Fibroblast of mammary gland (primary cell): ENCODE measurements at places on chromosomes 2 and 18.

- no peak for DNase-seq
Observed at GRCh38 chr18:57826252-57826651, 23.1 kb upstream of the ATP8B1 start.

GRCh38 chr18:902229-902628, 2.4 kb upstream of the ADCYAP1 start:
- peak; percentile 20 for DNase-seq

DNA sequence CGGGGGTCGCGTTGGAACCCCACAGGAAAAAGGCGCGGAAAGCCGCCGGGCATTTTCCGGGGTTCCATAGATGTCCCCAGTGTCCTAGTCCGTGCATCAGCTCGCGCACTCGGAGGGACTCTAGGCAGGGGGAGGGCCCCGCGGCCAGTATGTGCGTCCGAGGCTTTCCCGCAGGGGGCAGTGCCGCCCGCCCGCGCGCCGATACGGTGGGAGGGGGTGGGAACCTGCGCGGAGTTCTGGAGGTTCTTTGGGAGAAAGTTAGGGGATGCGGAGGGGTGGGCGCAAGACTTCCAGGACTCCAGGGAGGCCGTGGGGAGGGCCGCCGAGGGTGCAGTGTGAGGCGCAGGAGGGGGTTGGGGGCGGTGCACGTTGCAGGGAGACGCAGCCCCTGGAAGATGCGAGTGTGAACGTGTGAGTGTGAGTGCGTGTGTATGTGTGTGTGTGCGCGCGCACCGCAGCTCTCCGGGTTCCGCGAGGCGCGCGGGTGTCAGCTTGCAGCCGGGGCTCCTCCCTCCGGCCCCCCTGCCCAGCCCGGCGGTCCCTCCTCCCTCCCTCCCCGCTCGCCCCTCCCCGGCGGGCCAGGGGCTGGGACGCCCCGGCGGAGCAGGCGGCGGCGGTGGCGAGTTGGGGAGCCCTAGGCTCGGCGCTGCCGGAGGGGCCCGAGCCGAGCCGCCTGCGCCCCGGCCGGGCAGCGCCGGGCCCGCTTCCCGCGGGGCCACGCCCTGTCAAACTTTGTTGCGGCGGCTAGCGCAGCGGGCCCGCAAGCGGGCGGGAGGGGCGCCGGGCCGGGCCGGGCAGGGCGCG, at the start of gene TCF7L1:
TSS of gene TCF7L1 (plus strand) at position 559 of the 804 bp plus-strand sequence. CDS start 293 bp downstream, outside the sequence.
- DNase-seq, result peak; percentile 65

DNA sequence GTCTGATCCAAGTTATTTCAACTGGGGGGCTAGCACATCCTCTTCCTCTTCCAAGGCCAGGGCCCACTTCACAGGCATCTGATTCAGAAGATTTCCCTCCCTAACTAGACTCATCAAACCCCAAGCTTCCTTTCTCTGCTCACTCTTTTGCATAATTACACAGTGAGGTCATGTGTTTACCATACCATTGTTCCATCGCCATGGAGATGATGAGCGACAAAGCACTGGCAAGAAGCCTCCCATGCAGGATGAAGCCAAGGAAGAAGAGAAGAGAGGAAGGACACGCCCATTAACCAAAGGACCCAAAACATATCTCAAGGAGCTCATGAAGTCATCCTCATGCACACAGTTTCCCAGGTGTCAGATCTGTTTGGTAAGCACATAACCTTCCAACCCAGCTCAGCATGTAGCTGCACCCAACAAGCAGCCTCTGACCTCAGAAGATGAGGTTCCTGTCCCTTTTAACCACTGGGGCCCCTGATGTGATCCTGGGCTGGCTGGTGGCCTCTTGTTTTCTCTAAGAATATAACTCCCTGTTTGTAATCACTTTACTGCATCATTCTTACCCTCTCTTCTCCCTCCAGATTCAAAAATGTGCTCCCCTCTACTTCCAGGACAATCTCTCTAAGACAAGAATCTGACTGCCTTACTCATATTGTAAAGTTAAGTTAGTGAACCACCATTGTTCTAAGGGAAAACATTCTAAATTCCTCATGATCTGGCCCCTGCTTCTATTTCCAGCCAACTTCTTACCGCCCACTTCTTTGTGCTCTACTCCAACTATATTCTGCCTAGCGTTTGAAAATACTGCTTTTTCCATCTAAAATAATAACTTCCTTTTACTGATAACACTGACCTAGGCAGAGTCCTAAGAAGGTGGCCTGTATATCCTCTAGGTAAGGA, 190.1 kb downstream of the TTC32 start:
- peak; percentile 98 for DNase-seq

GRCh38 chr2:9238591-9239326, 32.1 kb downstream of the ASAP2 start:
- no peak for DNase-seq

GRCh38 chr2:157935378-157935906, 59.3 kb upstream of the ACVR1 start:
- DNase-seq, result no peak

DNA sequence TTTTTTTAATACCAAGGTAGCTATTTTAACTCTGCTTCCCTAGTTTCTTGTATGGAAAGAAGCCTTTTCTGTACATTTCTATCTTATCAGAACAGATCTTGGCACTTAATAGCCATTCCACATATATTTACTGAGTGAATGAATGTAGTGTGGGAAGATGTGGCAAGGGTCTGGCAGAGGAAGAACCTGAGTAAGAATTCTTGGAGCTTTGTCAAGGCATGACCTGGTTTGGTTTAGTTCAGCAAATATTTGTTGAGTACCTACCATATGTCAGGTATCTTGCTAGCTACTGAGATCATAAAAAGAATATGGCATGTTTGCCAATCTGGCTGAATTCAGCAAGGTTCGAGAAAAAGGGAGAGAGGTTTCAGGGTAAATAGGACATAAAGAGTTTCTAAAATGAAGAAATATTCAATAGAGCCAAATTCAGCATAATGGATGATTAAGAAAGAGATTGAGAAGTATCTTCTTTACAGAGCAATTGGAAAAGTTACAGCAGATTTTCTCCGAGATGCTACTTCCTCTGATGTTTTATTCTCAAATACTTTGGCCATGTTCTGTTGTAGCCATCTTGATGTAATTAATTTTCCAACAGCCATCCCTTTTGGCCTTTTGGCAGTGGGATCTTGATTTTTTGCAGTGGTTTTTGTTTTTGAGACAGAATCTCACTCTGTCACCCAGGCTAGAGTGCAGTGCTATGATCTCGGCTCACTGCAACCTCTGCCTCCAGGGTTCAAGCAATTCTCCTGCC, 21.7 kb upstream of the MEP1B start:
- DNase-seq, result no peak

- DNase-seq, result peak; percentile 86
Observed at GRCh38 chr2:231612109-231612455, 19.4 kb downstream of the TEX44 start.

GRCh38 chr2:113390124-113390849, 47.2 kb upstream of the ZNG1B start:
- DNase-seq, result peak; percentile 78

- DNase-seq, result peak; percentile 40
Observed at GRCh38 chr2:84302513-84303412, 156.3 kb downstream of the SUCLG1 start.

DNA sequence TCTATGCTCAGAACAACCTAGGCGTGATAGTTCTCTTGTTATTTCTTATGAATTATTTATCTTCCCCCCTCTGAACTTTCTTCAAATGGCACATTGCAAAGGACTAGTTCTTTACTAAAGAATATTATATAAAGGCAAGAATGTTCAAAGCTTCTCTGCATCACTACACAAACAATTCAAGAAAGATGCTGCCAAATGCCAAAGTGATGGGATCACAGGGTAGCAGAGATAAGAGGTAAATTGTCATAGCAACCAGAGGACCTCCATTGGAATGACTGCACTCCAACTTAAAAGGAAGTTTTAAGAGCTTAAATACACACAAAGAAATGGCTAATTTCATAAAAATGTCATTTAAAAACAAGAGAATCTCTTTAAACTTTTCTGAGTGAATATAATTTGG, 72.8 kb downstream of the AQP4 start:
- DNase-seq, result no peak

DNA sequence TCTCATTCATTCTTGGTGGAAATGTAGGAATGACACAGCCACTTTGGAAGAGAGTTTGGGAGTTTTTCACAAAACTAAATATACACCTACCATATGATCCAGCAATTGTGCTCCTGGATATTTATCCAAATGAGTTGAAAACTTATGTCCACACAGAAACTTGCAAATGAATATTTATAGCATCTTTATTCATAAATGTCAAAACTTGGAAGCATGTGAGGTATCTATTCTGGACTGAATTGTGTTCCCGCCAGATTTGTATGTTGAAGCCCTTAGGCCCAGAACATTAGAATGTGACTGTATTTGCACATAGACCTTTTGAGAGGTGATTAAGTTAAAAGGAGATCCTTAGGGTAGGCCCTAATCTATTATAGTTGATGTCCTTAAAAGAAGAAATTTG, 409.4 kb upstream of the SYT4 start:
- DNase-seq, result no peak

GRCh38 chr2:101524806-101525430, 50.0 kb upstream of the RFX8 start:
- DNase-seq, result no peak

- DNase-seq, result no peak
Observed at GRCh38 chr2:101782427-101782792, 84.9 kb downstream of the MAP4K4 start.

- no peak for DNase-seq
Observed at GRCh38 chr2:62036761-62037250, 131.3 kb downstream of the COMMD1 start.

- no peak for DNase-seq
Observed at GRCh38 chr2:197877038-197877437, 72.6 kb downstream of the PLCL1 start.

GRCh38 chr2:134238371-134238770, 15.5 kb upstream of the MGAT5 start:
- DNase-seq, result peak; percentile 46

DNA sequence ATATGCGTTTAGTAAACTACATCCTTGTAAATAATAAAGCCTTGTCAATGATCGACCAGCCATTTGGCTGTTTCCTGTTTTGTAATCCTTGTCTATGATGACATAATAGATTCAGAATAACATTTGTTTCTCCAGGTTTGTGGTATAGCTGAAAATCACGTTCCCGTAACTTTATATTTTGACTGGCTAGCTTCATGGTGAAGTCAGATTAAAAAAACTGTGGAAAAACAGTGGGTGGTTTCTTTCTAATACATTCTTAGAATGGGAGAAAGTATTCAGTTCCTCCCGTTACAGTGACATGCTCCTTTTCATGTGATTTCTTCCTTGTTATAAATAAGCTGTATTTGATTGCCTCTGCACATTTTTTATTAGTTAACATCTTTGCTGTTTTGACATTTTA, 366.9 kb downstream of the NYAP2 start:
- peak; percentile 26 for DNase-seq

DNA sequence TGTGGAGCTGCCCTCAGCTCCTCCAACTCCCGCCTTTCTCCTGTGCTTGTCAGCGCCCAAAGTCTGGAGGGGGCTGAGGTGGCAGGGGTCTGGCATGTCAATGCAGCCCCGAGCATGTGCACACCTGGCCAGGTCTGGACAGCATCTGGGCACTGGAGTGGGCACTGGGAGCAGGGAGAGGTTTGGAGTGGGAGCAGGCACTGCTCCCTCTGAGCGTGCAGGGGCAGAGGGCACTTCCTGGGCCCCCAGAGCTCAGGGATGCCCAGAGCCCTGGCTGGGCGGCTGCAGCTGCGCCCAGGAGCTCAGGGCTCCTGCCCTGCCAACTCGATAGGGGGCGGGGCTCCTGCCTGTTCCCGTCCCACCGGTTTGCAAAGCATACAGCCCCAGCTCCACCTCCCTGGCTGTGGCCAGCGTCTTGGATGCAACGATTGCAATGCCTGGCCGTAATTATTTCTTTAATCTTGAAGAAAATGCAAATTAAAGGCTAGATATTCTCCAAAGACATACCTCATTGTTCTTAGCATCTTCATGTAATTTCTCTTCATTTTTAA, 57.4 kb upstream of the LDAH start:
- no peak for DNase-seq

- no peak for DNase-seq
Observed at GRCh38 chr18:33577685-33578517, at the start of gene ASXL3. Gene ASXL3, plus strand, starts transcription at chr18:33578219. Its CDS starts 413 bp downstream, at chr18:33578632.

GRCh38 chr2:232588680-232589585, 38.4 kb downstream of the EIF4E2 start:
- peak; percentile 81 for DNase-seq

DNA sequence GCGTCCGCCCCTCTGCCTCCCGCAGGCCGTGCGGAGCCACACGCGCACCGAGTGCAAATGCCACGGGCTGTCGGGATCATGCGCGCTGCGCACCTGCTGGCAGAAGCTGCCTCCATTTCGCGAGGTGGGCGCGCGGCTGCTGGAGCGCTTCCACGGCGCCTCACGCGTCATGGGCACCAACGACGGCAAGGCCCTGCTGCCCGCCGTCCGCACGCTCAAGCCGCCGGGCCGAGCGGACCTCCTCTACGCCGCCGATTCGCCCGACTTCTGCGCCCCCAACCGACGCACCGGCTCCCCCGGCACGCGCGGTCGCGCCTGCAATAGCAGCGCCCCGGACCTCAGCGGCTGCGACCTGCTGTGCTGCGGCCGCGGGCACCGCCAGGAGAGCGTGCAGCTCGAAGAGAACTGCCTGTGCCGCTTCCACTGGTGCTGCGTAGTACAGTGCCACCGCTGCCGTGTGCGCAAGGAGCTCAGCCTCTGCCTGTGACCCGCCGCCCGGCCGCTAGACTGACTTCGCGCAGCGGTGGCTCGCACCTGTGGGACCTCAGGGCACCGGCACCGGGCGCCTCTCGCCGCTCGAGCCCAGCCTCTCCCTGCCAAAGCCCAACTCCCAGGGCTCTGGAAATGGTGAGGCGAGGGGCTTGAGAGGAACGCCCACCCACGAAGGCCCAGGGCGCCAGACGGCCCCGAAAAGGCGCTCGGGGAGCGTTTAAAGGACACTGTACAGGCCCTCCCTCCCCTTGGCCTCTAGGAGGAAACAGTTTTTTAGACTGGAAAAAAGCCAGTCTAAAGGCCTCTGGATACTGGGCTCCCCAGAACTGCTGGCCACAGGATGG, 7.1 kb upstream of the WNT10A start:
- DNase-seq, result no peak

DNA sequence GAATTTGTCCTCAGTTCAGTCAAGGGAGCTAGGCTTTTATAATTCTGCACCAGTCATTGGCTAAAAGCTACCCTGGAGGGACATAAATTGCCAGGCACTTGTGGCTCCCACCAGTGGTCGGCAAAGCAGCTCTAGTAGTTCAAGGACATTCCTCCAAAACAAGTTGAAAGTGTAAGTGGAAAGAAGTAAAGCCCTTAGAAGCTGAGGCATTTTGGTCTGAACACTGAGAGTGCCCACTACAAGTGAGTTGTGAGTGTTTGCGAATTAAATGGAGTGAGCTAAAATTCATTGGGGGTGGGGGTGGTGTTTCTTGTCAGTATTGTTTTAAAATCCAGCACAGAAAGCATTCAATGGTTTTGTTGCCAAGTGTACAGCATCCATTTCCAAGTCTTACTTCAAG, 879.9 kb upstream of the CDH2 start:
- no peak for DNase-seq

DNA sequence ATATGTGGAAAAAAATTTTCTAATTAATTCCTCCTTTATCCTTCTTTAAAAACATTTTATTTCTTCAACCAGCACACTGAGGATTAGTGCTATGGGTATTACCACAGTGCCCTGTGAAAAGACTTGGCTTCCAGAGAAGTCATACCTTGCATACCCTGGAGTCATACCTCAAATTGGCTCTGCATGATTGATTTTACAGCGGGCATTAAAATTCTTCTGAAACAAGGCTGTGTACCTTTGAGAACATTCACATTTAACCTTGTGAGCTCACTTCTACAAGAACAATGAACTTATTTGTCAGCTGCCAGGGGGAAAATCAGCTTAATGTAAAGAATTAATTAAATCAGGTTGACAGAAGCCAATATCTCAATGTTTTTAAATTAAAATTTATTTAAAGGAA, 44.6 kb downstream of the SLC35F5 start:
- DNase-seq, result no peak

GRCh38 chr2:187188783-187189631, 259.0 kb downstream of the CALCRL start:
- no peak for DNase-seq
